ENCODE measurements at places on chromosomes 2 and 18.

GRCh38 chr2:191243154-191243553 is 2.0 kb upstream of the MYO1B start:
- peak; percentile 18 for DNase-seq

GRCh38 chr2:220212296-220213080 is 585.1 kb downstream of the SLC4A3 start:
- DNase-seq, result no peak

DNA sequence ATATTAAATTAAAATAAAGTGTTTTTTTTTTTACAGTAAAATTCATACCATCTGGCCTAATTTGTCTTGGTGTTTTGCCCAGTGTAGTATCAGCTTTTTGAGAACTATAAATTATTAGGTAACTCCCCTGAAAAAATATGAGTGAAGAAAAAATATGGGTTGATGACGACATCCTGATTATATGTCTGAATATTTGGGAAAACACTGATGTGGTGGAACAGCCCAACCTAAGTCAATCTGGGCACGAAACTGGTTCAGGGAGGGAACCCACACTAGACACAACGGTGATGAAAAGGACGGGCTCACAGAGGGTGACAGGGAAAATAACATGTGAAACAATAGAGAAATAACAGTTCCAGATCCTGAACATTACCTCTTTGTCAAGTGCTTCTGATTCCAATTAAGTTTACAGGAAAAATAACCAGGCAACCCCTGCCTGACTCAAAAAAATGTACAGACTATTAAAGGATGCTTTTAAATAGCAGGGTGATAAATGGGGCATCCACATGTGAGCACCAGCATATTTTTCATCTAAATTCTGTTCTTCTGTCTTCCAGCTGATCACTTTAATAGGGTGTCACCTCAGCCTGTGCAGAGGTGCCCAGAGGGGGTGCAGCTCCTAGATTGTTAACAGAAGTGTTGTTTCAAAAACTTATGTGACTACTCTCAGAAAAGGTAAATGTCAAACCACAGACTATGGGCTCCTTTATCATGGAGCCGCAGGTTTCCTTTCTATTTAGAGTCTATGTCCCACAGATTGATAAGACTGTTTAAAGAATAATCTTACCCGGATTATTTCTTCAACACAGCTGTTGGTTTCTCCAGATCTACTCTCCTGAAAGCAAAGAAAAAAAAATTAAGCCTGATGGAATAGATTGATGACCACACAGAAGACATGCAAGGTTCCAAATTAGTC is 305.4 kb downstream of the AFF3 start:
- DNase-seq, result no peak

- DNase-seq, result no peak
Measured at GRCh38 chr18:13136904-13137669, 81.5 kb upstream of the LDLRAD4 start.

DNA sequence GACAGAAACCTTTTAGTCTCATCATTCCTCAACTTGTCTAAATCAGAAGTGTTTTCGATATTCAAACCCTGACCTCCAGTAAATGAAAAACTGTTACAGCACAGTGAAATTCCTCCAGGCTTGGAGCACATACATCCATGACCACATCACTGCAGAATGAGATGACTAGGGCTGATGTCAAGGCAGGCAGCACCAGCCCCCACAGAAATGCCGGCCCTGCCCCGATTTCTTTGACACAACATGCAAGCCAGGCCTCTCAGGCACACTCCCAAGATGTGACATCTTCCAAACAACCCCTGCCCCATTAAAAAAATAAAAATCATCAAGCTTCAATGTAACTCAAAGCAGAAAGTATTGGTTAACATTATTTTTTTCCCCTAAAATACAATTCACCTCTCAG is 103.3 kb downstream of the CTAGE1 start:
- no peak for DNase-seq

- no peak for DNase-seq
Measured at GRCh38 chr18:8011906-8012305, 444.8 kb downstream of the PTPRM start.

- DNase-seq, result no peak
Measured at GRCh38 chr2:151765760-151766410, 31.6 kb upstream of the NEB start.

- no peak for DNase-seq
Measured at GRCh38 chr2:61419570-61419969, 51.3 kb downstream of the USP34 start.

GRCh38 chr18:79802298-79802697 is 4.6 kb downstream of the KCNG2 start:
- DNase-seq, result no peak

GRCh38 chr2:30686000-30686399 is 121.2 kb downstream of the CAPN13 start:
- DNase-seq, result no peak

DNA sequence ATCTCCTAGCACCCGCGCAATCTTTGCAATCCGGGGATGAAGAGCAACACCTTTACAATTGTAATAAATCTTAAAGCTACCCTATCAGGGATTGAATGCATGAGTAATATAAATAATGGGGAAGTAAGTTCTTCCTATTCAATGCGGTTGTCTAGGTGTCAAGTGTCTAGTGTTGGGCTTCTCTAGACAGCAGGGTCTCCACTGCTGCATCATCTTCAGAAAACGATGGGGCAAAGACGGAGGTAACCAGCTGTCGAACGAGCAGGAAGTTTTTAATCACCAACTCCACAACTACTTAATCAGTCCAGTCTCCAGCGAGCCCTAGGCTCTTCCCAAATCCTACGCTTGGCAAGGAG is 573 bp downstream of the STAM2 start:
- no peak for DNase-seq

DNA sequence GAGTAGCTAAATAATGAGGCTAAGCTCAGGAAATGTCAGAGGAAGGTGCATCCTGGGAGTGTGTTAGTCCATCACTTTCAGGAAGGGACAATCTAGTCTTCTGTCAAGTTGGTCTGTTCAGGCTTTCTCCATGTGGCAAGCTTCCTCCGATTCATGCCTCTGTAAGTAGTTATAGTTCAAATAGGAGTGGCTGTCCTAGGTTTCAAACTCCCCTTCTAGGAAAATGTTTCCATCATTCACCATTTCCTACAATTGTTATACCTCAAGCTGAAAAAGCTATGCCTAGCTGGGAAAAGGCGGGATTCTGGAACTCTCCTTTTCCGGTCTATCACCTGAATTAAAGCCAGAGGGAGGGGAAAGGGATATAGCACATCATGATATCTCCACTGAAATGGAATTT is 287.7 kb upstream of the ZSWIM2 start:
- no peak for DNase-seq

DNA sequence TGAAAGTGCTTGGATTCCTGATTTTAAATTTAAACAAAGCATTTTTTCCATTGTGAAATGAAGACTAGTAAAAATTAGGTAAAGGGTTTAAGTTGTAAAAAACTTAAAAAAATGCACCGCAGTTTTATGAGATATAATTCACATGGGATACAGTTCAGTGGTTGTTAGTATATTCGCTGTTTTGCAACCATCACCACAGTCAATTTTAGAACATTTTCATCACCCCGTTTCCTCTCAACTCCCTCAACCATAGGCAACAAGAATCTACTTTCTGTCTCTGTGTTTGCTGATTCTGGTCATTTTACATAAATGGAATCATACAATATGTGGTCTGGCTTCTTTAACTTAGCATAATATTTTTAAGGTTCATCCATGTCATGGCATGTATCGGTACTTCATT is 4.0 kb downstream of the DGKD start:
- no peak for DNase-seq

- DNase-seq, result no peak
Measured at GRCh38 chr2:234031207-234031606, 19.3 kb upstream of the SPP2 start.

GRCh38 chr18:78902795-78903435 is 76.7 kb upstream of the SALL3 start:
- DNase-seq, result no peak

DNA sequence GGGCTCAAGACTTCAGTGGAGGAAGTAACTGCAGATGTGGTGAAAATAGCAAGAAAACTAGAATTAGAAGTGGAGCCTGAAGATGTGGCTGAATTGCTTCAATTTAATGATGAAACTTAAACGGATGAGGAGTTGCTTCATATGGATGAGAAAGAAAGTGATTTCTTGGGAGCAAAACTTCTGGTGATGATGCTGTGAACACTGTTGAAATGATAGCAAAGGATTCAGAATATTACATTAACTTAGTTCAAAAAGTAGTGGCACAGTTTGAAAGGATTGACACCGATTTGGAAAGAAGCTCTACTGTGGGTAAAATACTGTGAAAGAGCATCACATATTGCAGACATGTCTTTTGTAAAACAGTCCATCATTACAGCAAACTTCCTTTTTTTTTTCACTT is 638.0 kb downstream of the NYAP2 start:
- no peak for DNase-seq

DNA sequence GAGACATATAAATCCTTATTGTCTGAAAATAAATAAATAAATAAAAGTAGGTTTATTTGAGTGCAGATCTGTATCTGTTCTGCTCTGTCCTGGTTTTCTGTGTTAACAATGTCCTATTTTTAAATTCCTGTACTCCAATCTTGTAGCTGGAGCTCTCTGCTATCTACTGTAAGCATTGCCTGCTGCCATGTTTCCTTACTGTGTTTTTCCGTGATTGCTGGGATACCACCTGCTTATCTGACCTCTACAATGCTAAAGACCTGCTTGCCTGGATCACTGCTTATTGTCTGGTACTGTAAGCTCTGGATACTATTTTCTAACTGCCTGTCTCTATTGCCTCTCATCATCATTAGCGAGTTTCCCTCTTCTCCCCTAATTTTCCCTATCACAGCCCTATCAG is 11.6 kb downstream of the PTPN4 start:
- DNase-seq, result no peak

DNA sequence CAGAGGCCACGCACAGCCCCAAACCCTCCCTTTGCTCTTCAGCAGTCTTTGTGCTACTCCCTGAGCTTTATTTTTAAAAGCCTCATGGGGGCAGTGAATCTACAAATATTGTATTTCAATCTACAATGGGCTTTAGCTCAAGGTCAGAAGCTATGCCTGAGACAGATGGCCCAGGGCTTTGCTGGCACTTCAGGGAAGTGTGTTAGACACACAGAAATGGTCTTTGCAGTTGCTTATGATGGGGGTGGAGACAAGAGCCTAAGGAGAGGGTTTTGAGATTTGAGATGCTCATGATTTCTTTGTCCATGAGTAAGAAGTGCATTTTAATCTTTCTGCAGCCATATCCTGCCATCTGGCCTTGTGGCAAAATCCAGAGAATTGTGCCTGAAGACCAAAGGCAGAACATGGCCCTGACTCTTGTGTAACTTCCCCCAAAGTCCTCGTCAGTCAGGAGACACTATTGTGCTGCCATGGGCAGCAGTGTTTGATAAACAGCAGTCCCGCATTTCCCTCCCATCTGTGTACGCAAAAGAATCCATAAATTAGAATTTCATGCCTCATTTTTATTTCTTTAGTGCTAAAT is 92.6 kb downstream of the VAPA start:
- DNase-seq, result peak; percentile 26

- DNase-seq, result peak; percentile 37
Measured at GRCh38 chr2:70103531-70104061, 16.3 kb downstream of the PCBP1 start.

- DNase-seq, result no peak
Measured at GRCh38 chr2:159457589-159457988, 158.8 kb downstream of the BAZ2B start.

DNA sequence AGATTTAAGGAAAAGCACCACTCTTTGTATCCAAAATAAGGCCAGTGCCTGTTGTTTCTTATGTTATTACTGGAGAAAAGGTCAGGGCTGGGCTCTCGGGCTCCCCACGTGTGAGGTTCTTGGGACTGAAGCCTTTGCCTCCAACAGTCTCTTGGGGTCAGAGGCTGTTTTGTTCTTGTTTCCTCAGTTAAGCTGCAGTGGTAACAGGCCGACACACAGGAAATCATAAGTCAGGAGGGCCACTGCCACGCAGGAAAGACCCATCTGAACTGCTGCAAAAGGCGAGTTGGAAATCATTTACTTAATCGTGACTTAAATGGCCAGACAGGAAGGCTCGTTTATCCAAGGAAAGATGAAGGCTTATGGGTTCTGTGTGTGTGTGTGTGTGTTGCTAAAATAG is 30.3 kb upstream of the IL37 start:
- DNase-seq, result no peak

DNA sequence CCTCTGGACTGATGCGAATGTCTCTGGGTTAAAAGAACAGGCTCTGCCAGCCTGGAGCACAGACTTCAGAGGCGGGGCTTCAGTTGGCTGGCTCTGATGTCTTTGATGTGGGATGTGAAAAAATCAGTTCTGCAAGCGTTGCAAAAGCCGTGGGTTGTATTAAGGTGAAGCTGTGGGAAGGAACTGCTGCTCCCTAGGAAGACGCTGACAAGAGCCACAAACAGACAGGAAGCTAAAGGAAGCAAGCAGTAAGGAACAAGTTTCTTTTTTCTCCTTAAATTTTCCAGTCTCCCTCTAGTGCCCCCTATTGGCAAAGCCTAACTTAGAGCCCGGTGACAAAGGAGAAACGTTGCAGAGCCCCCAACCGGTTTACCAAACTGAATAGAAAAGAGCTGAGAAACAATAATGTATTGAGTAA is 239.0 kb downstream of the CCDC178 start:
- DNase-seq, result no peak

GRCh38 chr18:54251606-54252390 is 17.5 kb upstream of the POLI start:
- DNase-seq, result no peak

GRCh38 chr18:27921392-27921791 is 255.5 kb downstream of the CDH2 start:
- no peak for DNase-seq

- DNase-seq, result no peak
Measured at GRCh38 chr2:184756885-184757284, 158.6 kb downstream of the ZNF804A start.

All from CD4-positive, alpha-beta T cell treated with Interleukin-15 for 1 hour (primary cell).